Stimulated activated CD4-positive, alpha-beta T cell treated with anti-CD3 and anti-CD28 coated beads, Interleukin-1b, Interleukin-23, amount 100 ng/mL, for 1 hour (primary cell): ENCODE measurements at places on chromosomes 1 and 21.

- no peak for DNase-seq
Observed at GRCh38 chr1:210757677-210758076, 376.3 kb downstream of the KCNH1 start.

- DNase-seq: no peak
Observed at GRCh38 chr1:11653101-11653860, 948 bp downstream of the FBXO2 start.

- no peak for DNase-seq
Observed at GRCh38 chr1:5928714-5929400, 63.4 kb downstream of the NPHP4 start.

DNA sequence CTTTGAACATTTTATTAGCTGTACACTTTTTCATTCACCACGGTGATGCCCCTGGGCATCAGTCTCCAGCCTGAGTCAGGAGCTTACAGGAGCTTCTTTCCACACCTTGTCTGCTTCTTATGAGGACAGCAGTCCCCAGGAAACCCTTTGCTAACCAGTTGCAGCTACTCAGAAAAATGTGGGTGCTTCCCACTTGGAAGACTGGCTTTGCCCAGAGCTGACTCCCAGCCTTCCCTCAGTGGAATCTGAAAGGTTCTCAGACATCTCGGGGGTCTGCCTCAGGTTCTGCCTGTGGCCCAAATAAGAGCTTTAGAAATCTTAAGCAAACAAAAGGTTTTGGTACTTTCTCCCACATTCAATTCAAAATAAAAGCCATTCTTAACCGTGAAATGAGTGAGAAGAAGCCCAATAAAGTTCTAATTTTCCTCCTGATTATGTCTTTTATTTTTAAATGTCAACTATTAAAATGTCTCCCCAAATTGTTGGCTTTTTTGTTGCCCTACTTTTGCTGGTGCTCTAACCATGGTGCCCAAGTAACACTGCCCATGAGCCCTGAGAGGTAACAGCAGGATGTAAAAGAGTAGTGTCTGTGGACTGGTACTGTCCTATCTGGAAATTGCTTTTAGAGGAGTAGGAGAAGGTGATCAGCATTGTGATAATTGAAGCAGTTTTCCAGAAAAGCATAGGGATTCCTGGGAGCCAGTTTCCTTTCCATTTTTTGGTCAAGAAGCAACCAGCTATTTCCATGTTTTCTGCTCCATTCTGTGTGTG lies 5.6 kb downstream of the C1orf53 start:
- no peak for DNase-seq

- DNase-seq: no peak
Observed at GRCh38 chr21:31366825-31367224, 22.8 kb upstream of the TIAM1 start.

DNA sequence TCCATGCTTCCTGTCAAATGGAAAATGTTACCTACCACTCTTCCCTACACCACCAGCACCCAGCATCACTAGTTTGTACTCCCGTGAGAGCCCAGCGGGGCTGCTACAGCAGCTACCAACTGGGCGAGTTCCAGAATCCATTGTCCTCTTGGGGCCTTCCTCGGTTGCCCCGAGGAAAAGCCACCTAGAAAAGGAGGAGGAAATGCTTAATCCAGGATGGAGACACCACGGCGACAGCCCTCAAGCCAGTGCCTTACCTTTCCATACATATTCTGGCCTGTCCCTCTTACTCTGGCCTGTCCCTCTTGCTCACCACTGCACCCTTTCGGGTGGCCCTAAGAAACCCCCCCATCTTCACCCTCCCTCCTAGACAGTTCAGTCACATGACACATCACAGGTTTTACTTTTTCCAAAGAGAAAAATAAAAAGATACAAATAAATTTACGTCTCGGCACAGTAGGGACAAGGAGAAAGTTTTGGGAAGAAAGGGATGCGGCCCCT lies 478 bp downstream of the RIT1 start:
- DNase-seq: no peak
